Fibroblast of the aortic adventitia (primary cell): ENCODE measurements at places on chromosomes 1 and 21. TPM values are rescaled to one million over a fixed set of nuclear protein-coding genes. Genes with fewer than 3 reads are reported as not detected.

DNA sequence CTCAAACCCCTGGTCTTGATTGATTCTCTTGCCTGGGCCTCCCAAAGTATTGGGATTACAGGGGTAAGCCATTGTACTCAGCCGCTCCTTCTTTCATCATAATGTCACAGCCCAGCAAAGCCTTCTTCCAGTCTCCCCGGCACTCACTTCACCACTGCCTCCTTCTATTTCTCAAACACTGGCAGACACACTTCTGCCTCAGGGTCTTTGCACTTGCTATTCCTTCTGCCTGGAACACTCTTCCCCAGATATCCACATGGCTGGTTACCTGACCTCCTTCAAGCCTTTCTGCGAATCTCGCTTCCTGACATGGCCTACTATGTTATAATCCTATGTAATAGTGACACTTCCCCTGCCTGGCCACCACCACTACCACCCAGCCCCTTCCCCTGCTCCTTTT lies 7.2 kb upstream of the SLC9A1 start:
- no peak for DNase-seq

DNA sequence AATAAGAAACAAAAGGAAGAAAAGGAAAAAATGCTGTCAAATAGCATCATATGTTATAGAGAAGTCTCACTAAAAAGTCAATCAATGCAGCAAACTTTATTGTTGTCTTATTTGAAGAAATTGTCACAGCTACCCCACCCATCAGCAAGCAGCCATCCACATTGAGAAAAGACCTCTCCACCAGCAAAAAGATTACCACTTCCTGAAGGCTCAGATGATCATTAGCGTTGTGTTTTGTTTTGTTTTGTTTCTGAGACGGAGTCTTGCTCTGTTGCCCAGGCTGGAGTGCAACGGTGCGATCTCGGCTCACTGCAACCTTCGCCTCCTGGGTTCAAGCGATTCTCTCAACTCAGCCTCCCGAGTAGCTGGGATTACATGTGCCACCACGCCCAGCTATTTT lies 29.0 kb downstream of the ATP2B4 start:
- no peak for DNase-seq

- DNase-seq = peak; percentile 76
Measured at GRCh38 chr1:145955436-145955835, 2.4 kb downstream of the LIX1L start.

DNA sequence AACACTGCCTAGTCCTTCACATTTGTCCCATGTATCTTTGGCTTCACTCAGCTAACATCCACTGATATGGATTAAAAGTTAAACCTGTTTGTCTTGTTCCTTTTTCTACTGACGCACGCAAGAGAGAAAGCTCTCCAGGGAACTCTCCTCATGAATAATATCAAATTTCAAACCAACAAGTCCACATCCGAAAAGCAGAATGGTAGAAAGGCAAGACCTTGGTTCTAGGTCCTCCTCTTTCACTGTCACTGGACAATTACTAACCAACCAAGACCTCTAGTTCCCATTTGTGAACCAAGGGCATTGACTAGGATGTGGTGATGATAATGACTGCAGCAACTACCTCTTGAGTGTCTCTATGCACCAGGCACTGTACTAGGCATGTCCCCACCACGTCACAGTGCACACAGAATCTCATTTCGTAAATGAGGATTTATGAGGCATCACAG lies 8.4 kb downstream of the PLPP3 start:
- DNase-seq = peak; percentile 17

- no peak for DNase-seq
Measured at GRCh38 chr1:12037486-12038355, 18.4 kb downstream of the MIIP start.

DNA sequence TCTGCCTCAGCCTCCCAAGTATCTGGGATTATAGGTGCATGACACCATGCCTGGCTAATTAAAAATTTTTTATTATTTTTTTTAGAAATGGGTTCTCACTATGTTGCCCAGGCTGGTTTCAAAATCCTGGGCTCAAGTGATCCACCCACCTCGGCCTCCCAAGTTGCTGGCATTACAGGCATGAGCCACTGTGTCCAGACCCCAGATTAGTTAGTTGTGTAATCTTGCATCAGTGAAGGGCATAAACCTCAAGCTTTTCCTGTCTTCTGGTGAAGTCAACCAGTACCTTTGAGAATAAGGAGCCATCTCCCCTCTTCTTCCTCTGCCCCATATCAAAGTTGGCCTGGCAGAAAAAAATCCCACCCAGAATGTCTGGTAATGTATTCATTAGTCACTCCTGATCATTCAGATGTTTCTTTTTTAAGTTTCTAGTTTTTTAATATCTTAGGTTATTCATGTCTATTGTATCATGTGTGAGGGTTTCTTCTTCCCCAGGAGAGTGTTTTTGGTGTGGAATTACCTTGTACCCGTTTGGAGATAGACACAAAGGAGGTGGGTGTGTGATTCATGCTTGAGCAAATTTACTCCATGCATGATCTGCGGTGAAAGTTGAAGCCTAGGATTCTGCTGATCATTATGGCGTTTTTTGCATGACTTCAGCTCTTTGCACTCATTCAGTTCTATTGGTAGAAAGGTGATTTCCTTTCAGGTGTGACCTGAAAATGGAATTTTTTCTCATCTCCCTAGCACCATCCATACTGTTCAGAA lies 144.0 kb downstream of the FMN2 start:
- DNase-seq = peak; percentile 46

DNA sequence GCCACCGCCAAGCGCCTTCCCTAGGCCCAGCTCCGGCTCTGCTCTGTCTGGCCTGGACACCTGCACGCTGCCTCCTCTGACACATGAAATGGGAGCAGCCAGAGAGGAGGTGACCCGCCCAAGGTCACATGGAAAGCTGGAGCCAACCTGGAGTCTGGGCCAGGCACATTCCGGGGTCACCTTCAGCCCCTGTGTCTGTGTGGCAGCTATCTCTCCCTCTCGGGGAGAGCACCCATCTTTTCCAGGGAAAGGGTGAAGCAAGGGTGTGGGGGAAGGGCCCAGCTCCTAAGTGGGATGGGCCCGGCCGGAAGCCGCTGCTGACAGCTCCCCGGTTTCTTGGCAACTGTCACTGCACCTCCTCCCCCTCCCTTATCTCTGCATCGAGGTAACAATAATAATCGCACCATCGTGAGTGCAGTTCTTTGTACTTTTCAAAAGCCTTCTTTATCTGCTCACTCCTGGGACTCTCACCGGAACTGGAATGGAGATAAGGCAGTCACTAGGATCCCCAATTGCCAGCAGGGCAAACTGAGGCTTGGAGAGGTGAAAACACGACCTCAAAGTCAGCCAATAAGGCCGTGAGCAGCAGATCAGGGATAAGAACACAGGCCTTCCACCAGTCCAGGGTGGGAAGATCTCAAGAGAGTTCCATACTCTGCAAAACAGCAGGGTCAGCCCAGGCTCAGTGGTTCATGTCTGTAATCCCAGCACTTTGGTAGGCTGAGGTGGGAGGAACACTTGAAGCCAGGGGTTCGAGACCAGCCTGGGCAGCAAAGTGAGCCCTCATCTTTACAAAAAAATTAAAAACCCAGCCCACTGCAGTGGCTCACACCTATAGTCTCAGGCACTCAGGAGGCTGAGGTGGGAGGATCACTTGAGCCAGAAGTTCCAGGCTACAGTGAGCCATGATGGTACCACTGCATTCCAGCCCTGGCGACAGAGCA lies 36.9 kb downstream of the RAP1GAP start:
- DNase-seq = peak; percentile 17

- DNase-seq = no peak
Measured at GRCh38 chr1:197145446-197146024, 934 bp downstream of the ASPM start.

DNA sequence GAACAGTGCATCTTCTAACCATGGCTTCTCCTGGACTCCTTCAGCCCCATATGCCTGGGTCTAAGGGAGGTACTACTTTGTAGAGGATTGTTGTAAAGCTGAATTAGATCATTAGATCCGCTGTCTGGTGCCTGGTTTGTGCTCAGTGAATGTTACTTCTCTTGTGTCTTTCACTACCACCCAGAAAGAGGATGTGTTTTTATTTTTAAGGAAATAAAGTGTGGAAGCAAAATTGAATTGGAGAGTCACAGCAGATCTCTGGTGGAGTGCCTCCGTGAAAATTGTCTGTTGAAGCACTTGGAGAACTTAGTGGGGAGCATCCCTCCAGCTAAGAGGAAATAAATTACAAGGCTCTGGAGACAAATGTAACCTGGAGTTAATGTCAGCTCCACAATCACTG lies 101.8 kb upstream of the ARTN start:
- DNase-seq = no peak

GRCh38 chr1:27778056-27778455 lies 5.0 kb downstream of the STX12 start:
- DNase-seq = no peak

GRCh38 chr21:26806801-26807295 lies 38.4 kb downstream of the ADAMTS1 start:
- DNase-seq = no peak

Gene SLAMF9
- not detected in 2 replicates for total RNA-seq

Gene GNG4
- total RNA-seq = not detected in 2 replicates

Gene IRF6
- 3.1 TPM in 1 of 2 replicates, not detected in the other for total RNA-seq

Gene PAQR6
- 0.63 TPM in 1 of 2 replicates, not detected in the other for total RNA-seq
